ENCODE measurements at places on chromosomes 6 and 20. TPM values are rescaled to one million over a fixed set of nuclear protein-coding genes. Genes with fewer than 3 reads are reported as not detected.

DNA sequence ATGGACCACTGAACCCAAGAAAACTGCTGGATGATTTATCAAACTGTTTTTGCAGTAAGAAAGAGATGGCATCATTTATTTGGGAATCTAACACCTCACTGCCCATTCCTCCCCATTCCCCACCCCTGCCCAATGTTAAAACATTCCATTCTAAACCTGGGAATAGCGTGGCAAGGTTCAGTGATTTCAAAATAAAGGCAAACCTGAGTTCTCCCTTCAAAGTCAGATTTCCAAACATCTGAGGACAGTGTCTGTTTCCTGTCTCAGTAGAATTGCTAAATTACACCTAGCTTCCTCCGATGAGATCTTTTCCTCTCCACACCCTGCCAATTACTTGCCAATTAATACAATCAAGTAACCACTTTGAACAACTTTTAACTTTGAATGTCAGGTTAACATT, 127.4 kb upstream of the ARMC2 start:
- no peak for DNase-seq

GRCh38 chr6:169978615-169979161, 227.3 kb downstream of the ERMARD start:
- no peak for DNase-seq

DNA sequence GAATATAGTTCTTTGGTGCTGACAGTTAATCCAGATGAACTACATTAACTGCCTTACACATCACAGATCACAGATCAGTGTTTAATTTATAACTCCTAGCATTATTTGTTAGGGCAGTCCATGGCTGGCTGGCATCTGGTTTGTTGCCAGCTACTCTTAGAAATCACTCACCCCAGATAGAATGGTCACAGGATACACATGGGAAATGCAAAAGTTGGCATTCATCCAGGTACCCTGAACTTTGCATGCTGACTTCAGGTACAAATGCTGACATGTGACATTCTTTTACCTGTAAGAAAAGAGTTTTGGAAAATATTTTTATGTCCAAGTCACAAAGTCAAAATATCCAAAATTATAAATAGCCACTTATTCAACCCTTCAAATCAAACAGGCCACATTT, 20.2 kb downstream of the FBXL4 start:
- no peak for DNase-seq

DNA sequence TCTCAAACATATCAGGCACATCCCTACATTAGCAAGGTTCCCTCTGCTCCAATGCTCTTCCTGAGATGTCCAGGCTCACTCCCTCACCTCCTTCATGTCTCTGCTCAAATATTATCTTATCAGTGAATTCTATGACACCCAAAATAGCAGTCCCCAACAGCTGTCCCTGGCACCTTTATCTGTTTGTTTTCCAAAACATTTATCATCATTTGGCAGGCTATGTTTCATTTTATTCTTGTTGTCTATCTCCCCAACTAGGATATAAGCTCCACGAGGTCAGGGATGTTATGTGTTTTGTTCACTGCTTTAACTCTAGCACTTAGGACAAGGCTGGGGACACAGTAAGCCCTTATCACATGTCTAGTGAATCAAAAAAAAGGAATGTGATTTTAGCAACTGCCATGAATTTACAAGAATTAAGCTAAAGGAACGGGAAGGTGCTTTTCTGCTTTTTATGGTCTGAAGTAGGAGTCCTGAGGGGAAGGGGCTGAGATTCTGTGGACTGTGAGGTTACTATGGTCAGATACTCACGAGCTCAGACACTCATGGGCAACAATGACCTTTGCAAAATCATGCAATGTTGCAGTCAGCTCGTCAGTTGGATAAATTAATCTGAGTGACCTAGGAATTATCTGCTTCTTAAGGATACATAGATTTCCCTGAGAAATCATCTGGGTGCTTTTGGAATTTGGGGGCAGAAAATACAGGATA, 1.9 kb upstream of the IL22RA2 start:
- no peak for DNase-seq

DNA sequence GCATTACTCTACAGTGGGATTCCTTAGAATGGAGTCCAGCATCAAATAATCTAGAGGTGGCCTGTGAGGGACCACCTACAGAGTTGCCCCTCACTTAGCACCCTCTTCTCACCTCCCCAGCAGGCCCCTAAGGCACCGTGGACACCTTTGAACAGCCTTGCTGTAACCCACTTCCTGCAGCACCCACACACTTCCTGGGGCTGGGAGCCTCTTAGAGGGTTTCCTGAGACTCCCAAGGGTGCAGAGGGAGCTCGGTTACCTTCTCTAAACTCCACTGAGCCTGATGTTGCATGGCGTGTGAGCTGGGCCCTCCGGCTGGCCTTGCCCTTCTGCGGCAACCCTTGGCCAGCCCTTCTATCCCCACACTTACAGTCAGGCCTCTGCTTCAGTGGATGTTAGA, 7.3 kb upstream of the SIRPG start:
- DNase-seq: peak; percentile 22

- DNase-seq: no peak
These were observed 3.1 kb upstream of the CCDC167 start for GRCh38 chr6:37502703-37503291.

GRCh38 chr20:6863798-6864201, 96.3 kb downstream of the BMP2 start:
- DNase-seq: no peak

- no peak for DNase-seq
These were observed 18.6 kb downstream of the FKBP1A start for GRCh38 chr20:1374246-1374645.

DNA sequence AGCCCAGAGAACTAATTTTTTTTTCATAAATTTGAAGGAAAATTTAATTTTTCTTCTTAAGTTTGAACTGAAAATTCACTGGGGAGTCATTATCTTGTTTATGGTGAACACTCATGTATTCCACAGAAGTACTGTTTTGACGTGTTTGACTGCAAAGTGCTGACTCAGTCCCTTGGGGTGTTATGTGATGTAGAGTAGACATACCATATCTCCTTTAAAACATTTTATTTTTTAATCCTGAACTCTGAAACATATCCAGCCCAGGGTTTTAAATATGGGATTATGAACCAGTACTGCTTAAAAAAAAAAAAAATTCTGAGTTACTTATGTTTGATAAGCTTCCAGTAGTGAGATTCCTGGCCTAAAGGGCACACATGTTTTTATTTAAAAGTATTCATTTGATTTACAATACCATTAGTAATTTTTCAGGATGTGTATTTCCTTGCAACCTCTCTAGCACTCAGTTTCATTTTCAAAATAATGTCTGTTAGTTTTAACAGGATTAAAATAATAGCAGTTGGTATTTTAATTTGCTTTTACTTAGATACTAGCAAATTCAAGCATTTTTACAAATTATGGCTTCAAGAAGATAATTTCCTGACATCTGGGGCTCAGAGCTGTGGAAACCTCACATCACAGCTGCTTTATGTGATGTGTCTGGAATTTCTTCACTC, 81.7 kb upstream of the PDE10A start:
- no peak for DNase-seq

DNA sequence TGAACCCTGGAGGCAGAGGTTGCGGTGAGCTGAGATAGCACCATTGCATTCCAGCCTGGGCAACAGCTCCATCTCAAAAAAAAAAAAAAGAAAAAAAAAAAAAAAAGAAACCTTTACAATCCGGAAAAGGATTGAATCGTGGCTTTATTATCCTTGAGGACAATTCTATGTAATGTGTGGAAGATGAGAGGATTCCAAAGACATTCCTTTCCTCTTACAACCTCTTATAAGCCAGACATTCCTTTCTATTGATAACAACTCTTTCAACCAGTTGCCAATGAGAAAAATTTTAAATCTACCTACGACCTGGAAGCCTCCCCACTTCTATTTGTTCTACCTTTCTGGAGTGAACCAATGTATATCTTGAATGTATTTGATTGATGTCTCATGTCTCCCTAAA, 91.2 kb upstream of the EEF1E1 start:
- DNase-seq: no peak

- DNase-seq: no peak
These were observed 9.9 kb downstream of the BANF2 start for GRCh38 chr20:17709361-17710293.

GRCh38 chr6:79705456-79705995, 74.4 kb downstream of the SH3BGRL2 start:
- DNase-seq: no peak

GRCh38 chr6:156311291-156311690, 465.9 kb upstream of the ARID1B start:
- no peak for DNase-seq

- no peak for DNase-seq
These were observed 244.6 kb downstream of the ESR1 start for GRCh38 chr6:152052061-152052460.

DNA sequence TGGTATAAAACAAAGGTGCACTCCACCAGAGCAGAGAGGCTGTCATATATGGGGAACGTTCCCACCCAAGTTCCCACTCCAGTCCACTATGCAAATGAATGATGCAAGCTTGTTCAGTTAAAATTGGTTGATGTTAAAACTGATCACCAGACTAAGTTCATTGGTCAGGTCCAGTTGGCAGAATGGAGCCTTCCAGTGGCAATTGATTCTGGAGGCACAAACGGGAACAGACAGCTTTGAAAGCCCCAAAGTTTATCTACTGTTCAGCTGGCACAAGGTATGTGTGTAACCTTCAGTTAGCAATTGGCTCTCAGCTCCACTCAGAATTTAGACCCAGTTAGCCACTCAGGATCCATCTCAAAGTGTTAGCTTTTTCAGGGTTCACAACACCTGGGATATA, 119.4 kb upstream of the CEP85L start:
- no peak for DNase-seq

DNA sequence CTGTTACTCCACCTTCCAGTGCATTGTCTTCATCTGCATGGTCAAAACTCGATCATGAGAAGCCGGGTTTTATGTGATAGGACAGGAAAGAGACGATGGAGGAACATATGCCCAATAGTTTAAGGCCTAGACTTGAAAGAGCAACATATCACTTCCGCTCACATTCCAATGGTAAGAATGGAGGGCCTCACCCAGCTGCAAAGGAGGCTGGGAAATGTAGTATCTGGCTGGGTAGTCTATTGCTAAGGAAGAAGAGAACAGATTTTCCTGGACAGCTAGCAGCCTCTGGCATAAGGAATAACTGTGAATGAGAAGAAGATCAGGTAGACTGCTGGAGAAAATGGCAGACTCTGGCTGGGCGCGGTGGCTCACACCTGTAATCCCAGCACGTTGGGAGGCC, 19.2 kb downstream of the FITM2 start:
- DNase-seq: no peak

DNA sequence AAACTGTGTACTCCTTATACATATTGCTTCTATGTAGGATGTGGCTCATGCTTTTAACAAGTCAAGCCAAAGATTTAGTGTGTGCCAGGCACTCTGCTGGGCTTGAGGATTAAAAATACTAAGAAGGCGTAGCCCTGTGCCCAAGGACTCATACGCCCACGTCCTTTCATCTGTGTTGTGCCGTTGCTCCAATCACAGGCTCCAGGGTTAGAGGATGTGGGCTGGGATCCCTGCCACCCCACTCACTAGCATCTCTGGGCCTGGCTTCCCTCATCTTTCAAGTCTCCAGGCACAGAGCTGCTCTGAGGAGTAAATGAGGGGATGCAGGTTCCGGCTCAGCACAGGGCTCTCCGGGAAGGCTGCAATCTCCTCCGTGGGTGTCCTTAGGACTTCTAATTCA, 214.2 kb downstream of the SYNDIG1 start:
- DNase-seq: no peak

- DNase-seq: no peak
These were observed 462.0 kb upstream of the ARID1B start for GRCh38 chr6:156315146-156315545.

DNA sequence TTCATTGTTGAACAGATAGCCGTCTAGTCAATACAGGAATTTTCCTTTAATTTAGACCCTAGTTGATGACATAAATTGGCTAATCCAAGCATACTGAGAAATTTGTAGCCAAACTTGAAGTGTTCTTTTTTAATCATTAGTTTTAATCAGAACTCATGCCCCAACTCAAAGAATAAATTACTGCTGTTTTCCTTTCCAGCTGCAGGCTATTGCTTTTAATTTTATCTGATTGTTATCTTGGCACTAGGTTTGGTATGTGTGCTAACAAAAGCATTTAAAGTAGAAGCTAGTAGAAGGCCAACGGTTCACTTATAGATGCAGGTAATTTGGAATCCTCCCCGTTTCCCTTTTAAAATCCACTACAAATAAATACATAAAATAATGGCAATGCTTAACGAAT, 188.5 kb downstream of the CD109 start:
- DNase-seq: no peak

DNA sequence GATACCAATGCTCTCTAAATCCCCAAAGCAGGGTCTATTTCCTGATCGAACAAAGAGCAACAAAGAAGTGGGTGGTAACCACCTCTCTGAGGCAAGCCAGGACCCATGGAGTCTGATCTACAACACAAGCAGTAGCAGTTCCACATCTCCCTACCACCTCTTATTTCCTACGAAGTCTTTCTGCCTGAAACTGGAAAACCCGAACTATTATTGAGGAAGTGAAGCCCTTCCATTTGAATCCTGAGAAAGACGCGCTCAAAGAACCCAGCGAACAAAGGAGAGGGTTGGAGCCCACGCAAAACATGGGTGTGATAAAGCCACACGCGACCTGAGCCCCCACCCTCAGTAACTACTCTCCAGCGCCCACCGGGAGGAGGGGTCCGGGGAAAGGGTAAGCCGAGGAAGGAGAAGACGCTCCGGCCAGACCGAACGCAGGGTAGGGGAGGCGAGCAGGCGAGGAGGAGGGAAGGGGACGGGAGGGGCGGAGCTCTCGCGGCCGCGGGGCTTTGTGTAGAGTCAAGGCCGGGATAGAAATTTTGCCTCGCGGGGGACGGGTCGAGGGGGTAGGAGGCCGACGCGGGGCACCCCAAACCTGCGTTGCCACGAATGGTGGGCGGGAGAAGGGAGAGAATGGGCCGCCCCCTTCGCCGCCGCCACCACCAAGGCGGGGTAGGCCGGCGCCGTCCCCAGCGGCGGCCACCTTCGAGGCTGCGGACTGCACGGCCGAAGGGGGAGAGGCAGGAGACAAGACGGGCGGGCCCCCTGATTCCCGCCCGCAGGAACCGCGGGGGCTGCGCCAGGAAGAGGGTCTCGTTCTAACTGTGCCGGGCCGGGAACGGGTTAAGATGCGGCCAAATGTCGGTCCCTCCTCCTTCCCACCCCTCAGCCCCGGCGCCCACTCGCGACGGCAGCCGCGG, 802 bp downstream of the HDAC2 start:
- peak; percentile 77 for DNase-seq

GRCh38 chr6:163533443-163533842, 118.9 kb downstream of the QKI start:
- DNase-seq: no peak

DNA sequence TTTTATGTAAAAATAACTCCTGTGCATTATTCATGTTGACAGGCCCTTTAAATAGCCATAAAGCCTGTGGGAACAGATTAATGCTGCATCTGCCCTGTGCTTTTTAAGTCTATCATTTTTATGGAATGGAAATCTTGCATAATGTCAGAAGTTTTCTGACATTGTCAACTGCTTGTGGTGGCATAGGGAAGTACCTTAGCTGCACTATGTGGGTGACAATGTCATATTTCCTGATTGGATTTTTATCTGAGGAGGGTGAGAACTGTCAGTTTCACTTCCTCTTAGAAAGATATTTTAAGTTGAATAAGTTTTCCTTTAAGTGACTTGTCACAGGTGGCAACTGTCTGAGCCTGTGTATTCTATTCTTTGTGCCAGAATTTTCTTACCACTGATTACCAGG, 267.9 kb downstream of the PLCB1 start:
- DNase-seq: no peak

FYN gene
- 23.8 TPM for total RNA-seq

CRISP3 gene
- not detected for total RNA-seq

SPATS1 gene
- total RNA-seq: not detected

MUCL3 gene
- total RNA-seq: not detected

CLDN20 gene
- total RNA-seq: not detected

HIVEP2 gene
- 9.2 TPM for total RNA-seq

PLG gene
- total RNA-seq: not detected
